Memory B cell (primary cell): ENCODE measurements at places on chromosomes 4 and X.

DNA sequence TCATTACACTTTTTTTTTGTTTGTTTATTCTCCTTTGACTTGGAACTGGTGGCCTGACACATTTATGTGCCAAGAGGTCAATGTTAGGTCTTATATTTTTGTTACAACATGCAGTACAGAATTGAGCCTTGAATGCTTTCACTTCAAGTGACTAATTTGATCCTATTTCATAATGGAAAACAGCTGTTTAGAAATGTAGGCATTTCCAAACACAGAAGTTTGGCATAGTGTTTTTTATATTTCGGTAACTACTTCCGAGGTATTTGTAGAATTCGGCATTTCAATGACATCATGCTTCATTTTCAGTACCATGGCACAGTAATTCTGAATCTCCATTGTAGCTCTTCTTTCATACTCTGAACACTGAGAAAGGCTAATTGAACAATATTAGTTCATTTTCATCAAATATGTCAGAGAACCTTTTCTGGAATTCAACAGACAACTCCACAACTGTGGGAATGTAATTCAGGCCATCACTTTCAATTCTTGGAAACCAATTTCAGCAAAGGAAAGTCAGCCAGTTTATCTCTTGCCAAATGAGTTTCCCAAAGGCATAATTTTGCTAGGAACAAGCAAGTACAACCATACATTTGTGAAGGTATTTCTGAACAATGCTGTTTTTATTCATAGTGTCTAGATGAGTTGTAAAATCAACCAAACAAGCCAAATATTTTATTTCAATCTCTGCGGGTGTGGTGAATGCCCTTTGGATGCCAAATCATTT is 11.4 kb downstream of the FAM120C start:
- DNase-seq = no peak

DNA sequence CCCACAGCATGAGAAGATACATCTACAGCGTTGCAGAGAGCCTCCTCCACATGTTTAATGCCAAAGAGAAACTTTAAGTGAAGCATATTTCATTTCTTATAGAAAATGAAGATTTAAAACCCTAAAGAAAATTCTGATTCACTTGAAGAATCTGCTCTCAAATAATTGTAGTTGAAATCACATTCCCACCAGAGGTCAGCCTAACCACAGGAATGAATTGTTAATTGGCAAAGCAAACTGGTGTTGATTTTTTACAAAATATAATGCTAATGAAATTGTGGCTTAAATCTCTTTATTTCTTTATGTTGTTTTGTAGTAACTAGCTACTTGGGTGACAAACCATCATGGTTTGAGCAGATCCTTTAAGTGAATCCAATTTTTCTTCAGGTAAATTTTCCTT is 31.1 kb upstream of the WDR17 start:
- no peak for DNase-seq

- no peak for DNase-seq
These were observed 41.9 kb upstream of the FRAS1 start for GRCh38 chr4:78014889-78015886.

DNA sequence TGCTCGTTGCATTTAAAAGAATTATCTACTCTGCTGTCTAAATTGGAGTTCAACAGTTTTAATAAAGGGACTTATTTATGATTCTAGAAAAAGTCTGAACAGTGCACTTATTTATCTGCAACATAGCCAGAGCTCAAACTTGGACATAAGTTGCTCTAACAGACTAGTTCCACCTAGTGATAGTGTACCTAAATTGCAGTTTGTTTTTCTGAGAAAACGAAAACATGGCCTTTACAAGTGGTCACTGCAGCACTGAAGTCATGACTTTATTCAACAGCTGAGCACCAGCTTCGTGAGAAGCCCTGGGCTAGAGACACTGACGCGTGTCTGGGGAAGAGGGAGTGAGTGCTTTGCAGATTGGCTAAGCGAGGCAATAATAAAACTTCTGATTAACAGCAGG is 77.3 kb upstream of the IGSF1 start:
- no peak for DNase-seq

DNA sequence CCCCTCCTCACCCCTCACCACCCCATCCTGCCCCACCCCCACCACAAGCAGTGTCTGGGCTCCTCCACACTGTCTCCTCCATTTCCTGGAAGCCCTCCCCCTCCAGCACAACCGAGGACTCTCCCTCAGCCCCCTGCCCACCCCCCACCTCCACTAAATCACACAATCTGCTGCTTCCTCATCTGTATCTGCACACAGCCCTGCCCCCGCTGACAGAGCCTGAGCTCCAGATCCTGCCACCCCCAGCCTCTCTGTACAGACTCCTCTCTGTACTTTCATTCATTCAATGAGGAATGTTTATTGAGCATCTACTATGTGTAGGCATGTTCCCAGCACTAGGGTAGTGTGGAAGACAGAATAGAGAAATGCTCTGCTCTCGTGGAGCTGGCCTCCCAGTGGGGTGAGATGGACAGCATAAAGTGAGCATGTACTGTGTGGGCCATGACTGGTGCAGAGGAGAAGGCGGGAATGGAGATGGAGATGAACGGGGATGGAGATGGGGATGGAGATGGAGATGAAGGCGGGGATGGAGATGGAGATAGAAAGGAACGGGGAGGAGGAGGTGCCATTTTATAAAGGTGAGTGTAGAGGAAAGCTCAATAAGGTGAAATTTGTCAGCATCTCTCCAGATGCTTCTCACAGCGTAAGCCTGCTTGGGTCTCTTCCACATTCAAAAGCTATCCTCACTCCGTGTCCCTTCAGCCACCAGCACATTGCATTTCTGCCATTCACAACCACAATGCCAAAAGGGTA is 2.5 kb upstream of the PPP2R2C start:
- no peak for DNase-seq

DNA sequence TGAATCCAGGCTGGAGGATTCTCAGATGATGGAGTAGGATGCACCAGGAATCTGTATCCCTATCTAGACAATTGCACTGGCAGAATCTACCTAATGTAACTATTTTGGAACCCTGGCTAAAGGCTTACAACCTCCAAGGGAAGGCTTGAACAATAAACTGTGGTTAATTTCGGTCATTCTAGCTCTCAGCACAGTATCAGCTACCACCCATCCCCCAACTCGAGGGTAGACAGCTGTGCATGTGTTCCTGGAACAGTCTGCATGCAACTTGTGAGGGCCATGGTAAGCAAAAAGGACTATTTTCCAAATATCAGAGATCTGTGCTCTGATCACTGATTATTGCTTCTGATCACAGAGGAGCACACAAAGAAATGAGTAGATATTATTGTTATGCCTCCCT is 34.0 kb downstream of the ELF2 start:
- no peak for DNase-seq

DNA sequence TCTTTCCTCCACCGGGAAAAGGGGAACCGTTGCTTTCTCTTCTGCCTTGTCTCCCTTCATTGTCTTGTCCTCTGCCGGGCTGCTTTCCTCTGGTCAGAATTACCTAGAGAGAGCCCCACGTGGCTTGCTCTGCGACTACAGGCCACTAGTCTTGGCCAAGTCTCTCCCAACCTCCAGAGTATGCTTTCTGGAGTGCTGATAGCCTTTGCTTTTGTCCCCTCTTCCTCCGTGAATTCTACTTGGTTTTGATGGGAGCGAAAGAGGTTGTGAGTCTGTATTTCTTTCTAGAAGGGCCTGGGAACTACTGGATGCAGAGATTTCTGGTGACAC is 5.3 kb upstream of the POU4F2 start:
- no peak for DNase-seq

- DNase-seq = no peak
These were observed 47.4 kb downstream of the FGF2 start for GRCh38 chr4:122873821-122874593.

GRCh38 chrX:53184836-53185235 is 40.2 kb downstream of the KDM5C start:
- no peak for DNase-seq

DNA sequence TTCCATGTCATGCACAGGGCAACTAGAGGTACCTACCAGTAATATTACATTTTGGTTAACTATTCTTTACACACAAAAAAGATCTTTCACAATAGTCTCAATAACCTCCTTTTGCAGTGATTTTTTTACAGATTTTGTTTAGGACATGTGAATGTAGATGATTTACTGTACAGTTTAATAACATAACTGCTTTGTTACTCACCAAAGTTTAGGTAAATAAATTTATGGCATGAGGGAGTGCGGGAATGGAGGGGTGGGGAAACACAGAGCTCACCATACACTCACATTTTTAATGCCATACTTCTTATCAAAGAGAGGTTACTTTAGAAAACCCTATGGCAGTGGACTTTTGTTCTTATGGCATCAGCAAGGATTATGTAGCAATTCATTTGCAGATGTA is 93.1 kb upstream of the TEX13A start:
- DNase-seq = no peak

- DNase-seq = no peak
These were observed 276.9 kb downstream of the PTTG2 start for GRCh38 chr4:38237139-38237538.

GRCh38 chrX:43656005-43656494 is at the start of gene MAOA:
MAOA (plus strand) TSS chrX:43656299; CDS start chrX:43656342, 43 bp downstream.
- no peak for DNase-seq

DNA sequence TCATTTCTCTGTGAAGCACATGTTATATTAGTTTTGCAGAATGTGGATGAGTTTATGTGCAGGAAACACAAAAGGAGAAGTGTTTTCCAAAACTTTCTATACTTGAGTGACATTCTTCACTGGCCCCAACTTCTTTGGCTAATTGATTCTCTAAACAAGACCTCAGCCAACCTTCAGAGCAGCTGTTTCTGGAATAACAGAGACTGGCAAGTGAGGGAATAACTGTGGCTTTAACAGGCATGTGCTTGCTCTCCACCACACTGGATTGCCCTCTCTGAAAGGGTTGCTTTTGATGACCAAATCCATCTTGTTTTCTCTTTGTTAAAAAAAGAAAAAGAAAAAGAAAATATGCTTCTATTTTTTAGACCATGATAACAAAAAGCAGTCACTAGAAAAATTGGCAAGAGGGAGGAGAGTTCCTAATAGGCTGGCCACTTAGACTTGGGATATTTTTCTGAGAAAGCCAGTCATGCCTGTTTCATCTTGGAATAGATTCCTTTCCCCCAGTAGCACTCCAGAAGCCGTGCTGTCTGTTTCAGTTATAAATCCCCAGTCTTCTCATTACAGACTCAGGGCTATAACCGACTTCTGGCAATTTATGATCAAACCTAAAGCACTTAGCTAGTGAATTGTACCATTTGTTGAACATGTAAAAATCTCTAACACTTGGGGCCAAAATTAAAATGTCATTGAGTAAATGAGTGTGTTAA is 295.0 kb upstream of the NR3C2 start:
- no peak for DNase-seq
